ENCODE measurements at places on chromosomes 3 and 15.

GRCh38 chr15:63971427-63971805, 74.9 kb downstream of the DAPK2 start:
- DNase-seq: no peak

- no peak for DNase-seq
Measured at GRCh38 chr3:175608356-175608755, 749.2 kb downstream of the NAALADL2 start.

DNA sequence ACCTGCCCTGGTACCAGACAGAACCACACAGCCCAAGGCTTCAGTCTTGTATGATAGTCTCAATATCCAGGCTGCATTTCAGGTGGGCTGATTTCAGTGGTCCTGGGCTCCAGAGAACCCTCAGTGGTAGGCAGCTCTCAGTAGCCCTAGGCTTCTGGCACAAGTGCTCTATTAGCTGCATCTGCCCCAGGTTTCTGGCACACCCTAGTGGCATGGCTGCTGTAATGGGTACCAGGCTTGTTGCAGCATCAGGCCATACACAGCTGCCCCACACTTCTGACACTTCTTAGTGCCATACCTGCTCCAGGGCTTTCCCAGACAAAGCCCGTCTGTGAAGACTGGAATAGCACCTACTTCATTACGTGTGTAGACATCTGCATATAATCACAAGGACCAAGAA, 1062.2 kb upstream of the EPHA6 start:
- no peak for DNase-seq

- DNase-seq: no peak
Measured at GRCh38 chr3:188403404-188403803, 249.4 kb downstream of the LPP start.

- no peak for DNase-seq
Measured at GRCh38 chr3:131242201-131242600, 139.4 kb upstream of the NUDT16 start.

GRCh38 chr15:100172356-100173024, 169.3 kb downstream of the ADAMTS17 start:
- DNase-seq: no peak

- peak; percentile 51 for DNase-seq
Measured at GRCh38 chr15:98518823-98519561, 129.3 kb upstream of the IGF1R start.

DNA sequence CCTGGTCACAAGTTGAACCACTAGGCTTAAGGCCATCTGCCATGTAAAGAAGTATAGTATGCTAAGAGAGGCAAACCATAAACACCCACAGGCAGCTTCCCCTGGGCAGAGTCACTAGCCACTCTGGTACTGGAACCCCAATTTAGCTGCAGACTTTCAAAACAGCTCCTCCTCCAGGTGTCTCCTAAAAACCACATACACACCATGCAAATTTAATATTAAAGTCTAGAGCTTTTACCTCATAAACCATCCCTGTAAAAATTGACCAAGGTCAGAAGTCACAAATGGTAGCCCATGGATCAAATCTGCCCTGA, 99.1 kb upstream of the STT3B start:
- no peak for DNase-seq

- no peak for DNase-seq
Measured at GRCh38 chr3:9161811-9162210, 87.6 kb downstream of the SRGAP3 start.

All from brain microvascular endothelial cell (primary cell).